ENCODE measurements at places on chromosomes 11 and 22.

- DNase-seq = no peak
Observed at GRCh38 chr11:125188021-125188420, 23.5 kb downstream of the PKNOX2 start.

- no peak for DNase-seq
Observed at GRCh38 chr22:47997052-47997590, 1234.7 kb downstream of the TBC1D22A start.

DNA sequence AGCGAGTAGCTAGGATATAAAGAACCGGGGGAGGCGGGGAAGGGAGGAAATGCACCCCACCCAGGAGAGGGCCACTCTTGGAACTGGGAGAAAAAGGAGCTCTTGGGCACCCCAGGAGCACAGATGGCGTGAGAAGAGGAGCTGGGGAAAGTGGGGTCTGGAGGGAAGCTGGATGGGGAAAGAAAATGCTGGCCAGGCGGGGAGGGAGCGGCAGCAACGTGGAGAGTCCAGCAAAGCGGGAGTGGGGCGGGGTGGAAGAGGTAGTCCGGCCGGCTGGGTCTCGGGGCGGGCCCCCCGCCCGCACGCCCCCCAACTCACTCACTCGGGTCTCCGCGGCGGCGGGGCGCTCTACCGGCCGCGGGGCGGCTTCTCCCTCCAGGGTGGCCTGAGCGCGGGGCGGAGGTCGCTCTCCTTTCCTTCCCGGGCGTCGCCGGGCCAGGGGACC, 522 bp downstream of the TOB2 start:
- no peak for DNase-seq

GRCh38 chr22:20749453-20749852, 24.5 kb upstream of the SERPIND1 start:
- no peak for DNase-seq

GRCh38 chr11:72618803-72619202, 55.4 kb downstream of the PDE2A start:
- no peak for DNase-seq

DNA sequence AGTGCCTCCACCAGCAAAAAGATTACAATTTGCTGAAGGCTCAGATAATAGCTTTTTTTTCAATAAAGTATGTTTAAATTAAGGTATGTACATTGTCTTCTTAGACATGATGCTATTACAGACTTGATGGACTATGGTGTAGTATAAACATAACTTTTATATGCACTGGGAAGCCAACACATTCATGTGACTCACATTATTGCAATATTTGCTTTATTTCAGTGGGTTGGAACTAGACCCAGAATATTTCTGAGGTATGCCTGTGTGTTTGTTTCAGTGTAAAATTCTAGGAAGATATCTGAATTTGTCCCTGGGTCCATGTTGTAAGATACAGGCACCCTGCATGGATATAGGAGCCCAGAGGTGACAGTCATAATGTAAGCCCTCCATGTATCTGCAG, 120.0 kb upstream of the BDNF start:
- no peak for DNase-seq

DNA sequence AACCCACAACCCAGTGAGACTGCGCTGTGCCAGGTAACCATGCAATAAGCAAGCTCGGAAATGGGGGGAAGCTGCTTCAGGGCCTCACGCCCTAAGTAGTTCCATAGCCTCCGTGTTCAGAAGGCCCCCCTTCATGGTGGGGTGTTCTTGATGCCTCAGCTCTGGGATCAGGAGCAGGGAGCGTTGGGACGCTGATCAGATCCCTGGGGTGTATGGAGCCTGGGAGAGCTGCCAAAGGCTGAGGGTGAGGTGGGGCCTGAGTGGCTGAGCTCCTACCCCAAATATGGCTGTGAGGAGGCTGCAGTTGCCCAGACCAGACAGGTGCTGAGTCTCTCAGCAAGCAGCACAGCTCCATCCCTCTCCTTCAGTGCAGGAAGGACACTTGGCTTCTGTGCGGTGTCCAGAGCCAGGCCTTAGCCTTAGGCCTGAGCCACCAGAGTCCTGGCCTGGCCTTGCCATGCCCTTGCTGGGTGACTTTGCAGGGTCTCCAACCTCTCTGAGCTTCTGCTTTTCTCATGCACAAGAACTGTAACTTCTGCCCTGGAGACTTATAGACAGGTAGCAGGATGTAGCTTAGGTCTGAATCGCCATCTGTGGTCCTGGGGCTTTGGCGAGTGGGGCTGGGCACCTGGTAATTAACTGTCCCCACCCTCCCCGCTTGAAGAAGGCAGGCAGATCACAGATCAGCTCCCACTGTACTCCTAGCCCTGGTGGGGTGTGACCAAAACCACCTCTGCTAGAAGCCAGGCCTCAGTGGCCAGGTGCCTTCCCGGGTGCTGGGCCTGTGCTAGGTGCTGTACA, 5.3 kb downstream of the MMP11 start:
- no peak for DNase-seq

GRCh38 chr22:23283591-23284503, 103.5 kb downstream of the BCR start:
- DNase-seq = no peak

- DNase-seq = no peak
Observed at GRCh38 chr11:35683728-35684339, 21.3 kb downstream of the TRIM44 start.

DNA sequence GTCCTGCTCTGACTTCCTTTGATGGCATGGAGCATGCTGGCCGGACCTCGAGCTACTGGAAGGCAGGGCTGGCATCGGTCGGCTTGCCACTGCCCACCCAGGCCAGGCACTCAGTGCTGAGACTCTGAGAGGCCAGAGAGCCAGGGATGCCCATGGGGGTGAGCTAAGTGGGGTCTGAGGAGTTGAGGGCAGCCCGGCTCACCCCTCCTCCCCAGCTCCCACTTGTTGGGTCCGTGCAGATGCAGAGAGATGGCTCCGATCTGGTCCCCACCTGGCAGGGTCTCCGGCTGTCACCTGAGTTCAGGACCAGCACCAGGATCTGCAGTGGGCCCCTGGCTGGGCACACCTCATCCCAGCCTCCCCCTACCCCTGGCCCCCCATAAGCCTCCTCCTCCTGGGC, 13.3 kb downstream of the LSP1 start:
- DNase-seq = no peak

Measured in CD4-positive, alpha-beta T cell treated with Interferon gamma for 1 hour (primary cell).